ENCODE measurements at places on chromosomes 7 and 10. TPM values are rescaled to one million over a fixed set of nuclear protein-coding genes. Genes with fewer than 3 reads are reported as not detected.

GRCh38 chr7:44769376-44769775 is 20.7 kb downstream of the ZMIZ2 start:
- DNase-seq: no peak

GRCh38 chr7:54811846-54812254 is 52.8 kb upstream of the SEC61G start:
- DNase-seq: no peak

DNA sequence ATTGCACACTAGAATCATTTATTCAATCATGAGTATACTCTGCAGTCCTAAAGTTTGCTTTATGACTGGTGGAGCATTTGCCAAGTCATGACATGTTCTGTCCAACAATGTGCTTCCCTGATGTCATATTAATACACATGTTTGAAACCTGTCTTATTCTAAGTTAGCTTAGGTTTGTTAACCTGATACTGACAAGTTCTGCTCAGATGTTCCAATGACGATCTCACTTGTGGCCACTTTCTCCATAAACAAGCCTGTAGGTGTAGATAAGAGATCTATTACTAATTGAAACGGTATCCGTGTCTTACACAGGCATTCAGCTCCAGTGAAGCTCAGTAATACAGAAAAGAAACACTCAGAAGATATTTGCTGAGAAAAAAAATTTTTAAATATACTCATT is 64.9 kb downstream of the GPR37 start:
- no peak for DNase-seq

SPDYE9 gene
- total RNA-seq: not detected

OR2A5 gene
- not detected for total RNA-seq

DNA sequence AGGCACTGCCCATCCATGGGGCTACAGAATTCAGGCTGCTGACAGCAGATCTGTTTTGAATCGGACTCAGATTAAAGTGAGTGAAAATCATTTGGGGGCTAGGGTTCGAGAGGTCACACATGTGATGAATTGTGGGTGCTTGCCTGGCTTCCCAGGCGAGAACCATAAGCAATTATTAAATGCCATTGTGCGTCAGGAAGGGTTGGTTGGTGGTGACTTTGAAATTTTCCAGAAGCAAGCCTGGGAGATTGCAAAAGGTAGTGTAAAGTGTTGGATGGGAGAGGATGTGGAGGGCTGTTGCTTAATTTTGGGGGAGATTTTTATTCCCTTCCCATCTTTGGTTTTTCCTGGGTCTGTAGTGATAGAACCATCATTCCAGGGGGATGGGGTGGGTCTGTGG is 34.6 kb downstream of the LRMDA start:
- no peak for DNase-seq

- no peak for DNase-seq
Observed at GRCh38 chr10:100184840-100185239, 989 bp downstream of the ERLIN1 start.

ECHDC3 gene
- 9.3 TPM for total RNA-seq

DNA sequence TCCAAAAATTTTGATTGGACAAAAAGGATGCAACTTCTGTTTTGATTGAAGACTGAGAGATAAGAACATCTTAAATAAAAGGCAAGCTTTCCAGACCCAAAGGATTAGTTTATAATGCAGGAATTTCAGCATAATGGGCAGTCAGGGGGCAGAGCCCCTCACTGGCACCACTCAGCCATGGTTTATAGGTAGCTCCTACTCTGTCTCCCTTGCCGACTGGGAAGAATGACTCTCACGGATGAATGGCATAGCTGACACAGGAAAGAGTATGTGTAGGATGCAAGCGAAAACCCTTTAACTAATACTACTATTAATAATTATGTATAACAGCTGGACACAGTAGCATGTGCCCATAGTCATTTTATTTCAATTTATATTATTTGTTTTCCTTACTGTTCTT is 53.3 kb downstream of the GALNT11 start:
- DNase-seq: no peak

AHR gene
- 6.1 TPM for total RNA-seq

DNA sequence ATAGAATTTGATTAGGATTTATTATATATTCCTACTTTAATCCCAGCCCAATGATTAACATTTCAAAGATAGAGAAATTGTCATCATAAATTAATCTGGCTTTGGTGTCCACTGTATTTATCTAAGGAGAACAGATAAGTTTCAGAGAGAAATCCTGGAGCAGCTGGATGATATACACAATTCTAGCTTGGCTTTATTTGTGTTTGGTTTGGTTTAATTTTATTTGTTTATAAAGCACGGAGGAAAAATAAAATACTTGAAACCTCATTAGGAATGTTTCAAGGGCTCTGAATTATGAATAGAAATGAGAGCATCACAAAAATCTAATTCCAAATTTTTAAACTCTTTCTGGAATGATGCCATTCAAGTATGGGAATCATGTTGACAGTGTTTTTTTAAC is 42.1 kb downstream of the SEMA3D start:
- no peak for DNase-seq

GRCh38 chr7:20797042-20797461 is 10.4 kb upstream of the SP8 start:
- no peak for DNase-seq

- DNase-seq: no peak
Observed at GRCh38 chr10:22852712-22853353, 75.0 kb upstream of the ARMC3 start.

DNA sequence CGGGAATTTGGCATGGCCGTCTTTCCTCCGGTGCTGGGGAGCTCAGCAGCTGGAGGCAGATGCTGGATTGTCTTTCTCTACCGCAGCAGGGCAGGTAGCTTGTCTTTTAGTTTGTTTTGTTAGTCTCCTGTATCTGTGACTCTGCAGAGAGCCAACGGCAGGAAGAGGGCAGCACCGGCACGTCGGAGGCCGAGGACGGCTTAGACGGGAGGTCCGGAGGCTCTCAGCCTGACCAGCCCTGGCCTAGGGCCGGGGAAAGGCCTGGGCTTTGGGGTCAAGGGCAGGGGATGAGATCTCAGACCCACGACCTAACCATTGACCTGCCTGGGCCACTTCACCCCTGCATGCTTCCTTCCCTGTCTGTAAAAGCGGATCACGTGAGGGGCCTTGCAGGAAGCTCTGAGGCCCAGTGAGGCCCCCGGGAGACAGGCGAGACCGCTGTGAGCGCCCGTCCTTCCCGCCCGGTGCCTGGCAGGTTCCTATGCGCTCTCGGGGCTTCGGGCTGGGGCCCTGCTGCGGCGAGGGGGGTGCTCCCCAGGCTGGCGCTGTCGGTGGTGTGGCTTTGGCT is 72.7 kb downstream of the LHPP start:
- peak; percentile 69 for DNase-seq

TRIM74 gene
- total RNA-seq: not detected

- DNase-seq: no peak
Observed at GRCh38 chr7:149826344-149827088, 11.7 kb upstream of the ZNF862 start.

- no peak for DNase-seq
Observed at GRCh38 chr10:118516716-118517115, 78.7 kb downstream of the PRLHR start.

DNA sequence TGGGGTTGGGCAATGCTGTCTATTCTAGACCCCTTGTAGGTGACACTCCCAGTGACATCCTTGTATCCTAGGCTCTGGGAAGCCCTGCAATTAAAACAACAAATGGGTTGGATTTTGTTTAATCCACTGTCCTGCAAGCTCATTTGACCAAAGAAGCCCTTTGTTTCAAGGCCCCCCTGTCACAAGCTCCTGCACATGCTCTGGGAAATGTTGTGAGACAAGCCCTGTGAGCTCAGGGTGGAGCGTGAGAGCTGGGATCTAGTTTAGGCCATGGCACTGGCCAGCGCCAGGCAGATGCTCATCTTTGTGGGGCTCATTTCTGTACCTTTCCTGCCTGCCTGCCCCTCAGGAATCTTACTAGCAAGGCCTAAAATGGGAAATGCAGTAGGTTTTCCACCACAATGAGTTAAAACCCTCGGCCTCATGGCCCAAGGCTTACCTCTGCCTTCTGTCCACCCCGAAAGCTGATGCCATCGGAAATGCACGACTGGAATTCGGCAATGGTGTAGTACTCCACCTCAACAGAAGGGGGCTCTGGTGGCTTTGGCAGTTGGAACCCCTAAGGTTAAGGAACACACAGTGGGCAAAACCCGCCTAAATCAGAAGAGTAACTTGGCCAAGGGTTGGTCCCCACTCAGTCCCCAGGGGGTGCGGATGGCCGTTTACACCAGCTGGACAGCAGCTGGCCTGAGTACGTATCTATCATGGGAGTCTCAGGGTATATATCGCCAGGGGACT is 112.0 kb downstream of the NEURL1 start:
- peak; percentile 67 for DNase-seq

VWDE gene
- total RNA-seq: 15.9 TPM

DNA sequence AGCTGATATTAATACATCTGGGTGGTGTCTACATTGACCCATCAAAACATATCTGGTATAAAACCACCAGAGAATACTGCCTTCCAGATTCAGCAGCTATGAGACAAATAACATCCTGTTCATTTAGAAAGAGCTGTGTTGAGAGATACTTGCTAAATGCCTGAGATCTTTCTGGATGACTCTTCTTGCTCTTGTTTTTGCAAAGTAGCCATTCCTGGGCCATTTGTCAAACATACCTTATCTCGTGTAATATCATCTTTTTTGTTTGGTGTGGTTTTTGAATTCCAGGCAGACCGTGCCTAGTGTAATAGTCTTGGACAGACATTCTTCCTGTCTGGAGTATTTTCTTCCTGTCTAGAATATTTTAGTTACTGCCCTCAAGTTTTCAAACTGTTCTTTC is 74.7 kb upstream of the PRR15 start:
- no peak for DNase-seq

DNA sequence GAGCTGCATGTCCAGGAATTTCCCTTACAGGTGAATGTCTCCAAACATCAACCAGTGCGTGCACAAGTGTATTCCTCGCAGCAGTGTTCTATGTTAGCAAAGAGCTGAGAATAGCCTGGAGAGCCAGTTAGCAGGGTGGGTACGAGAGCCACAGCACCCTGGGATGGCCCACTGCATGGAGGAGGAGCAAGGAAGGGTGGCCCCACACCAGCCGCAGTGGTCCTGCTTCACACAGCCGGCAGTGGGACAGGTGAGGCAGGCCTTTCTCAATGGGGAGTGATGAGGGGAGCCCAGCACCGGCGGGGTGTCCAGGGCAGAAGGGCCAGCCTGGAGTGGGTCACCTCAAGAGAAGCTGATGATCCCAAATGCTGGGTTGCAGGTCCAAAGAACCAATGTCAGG is 240.7 kb downstream of the TCERG1L start:
- peak; percentile 21 for DNase-seq

DNA sequence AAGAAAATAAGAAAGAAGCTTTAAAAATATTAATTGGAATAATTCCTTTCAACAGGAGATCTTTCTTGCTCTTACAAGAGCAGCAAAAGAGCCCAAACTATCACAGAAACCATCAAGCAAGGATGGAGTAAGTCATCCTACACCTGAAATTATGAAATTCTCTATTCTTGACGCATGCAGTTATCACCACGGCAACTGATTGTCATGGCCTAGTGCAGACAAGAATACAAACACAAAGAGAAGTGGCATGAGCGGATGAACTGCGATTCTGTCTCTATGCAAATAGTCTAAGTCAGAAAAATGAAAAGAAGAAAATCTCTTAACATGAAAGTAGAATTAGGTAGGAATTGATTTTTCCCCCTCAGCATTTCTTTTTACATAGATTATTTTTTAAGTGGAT is 54.8 kb upstream of the SLC35B4 start:
- DNase-seq: no peak

EDRF1 gene
- 48.2 TPM for total RNA-seq

KLF14 gene
- total RNA-seq: not detected

ST8SIA6 gene
- 0.37 TPM for total RNA-seq

CDK1 gene
- 75.2 TPM for total RNA-seq

CALHM1 gene
- 0.07 TPM for total RNA-seq

DNA sequence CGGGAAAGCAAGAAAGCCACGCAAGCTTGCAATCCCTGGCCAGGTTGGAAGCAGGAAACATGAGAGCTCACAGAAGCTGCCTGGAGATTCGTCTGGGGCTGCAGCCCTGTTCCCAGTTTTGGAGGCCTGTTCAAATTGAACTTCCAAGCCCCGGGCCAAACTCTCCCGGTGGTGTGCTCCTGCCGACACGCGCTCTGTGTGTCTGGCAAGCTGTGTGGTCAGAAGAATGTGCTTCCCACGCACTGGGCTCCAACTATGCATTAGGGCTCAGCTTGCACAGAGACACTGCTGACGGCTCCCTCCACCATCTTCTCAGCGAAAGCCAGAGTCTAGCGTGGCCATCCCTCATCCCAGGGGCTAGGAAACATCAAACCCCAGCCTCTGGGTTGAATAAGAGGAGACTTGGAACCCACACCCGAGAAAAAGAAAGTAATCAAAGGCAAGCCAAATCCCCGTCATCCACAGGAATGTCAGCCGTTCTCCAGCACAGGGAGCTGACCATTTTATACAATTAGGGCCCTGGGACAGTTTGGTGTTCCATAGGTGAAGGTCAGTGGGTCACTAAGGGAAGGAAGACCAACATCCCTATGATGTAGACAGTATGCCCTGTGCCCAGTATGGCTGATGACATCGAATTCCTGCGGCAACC is 107.2 kb downstream of the FGFR2 start:
- DNase-seq: no peak

AQP1 gene
- total RNA-seq: not detected

- no peak for DNase-seq
Observed at GRCh38 chr7:148537435-148537834, 53.1 kb upstream of the C7orf33 start.

DNA sequence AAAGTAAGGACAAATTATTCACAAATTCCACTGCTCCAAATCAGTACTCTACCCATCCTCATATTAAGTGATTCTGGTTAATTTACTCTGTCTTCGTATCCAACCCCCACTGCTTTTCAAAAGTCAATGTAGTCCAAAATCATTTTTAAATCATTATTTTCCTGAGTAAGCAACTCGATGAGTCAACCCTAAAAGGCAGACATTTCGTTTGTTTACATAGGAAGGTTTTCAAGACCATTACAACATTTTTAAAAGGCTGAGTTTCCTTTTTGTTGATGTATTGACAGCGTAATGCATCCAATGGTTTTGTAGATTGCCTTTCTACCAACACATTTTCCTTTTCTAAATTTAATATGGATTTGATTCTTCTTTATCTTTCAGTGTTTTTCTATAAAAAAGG is 523.0 kb upstream of the ANKRD30A start:
- no peak for DNase-seq

- DNase-seq: peak; percentile 78
Observed at GRCh38 chr10:113454341-113455061, 98.4 kb upstream of the HABP2 start.

GRCh38 chr10:112763916-112764520 is 186.0 kb upstream of the TCF7L2 start:
- no peak for DNase-seq

DNA sequence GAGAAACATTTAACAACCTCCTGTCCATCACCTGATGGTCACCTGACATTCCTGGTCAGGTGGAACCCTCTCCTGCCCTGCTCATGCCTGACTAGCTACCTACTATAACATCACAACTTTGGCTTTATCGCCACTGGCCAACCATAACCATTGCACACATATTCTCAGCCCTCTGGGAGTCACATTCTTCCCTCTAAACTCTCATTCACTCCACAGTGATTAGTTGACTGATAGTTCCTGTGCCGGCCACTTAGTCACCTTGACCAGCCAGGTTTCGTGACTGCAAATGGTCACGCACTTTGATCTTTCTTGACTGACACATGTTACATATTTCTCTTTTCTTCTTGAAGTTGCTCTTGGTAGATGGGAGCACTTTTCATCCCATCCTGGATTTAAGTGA is 50.1 kb downstream of the GNAI1 start:
- no peak for DNase-seq

Data from H9 (cell line).